ENCODE measurements at places on chromosomes 5 and 9.

DNA sequence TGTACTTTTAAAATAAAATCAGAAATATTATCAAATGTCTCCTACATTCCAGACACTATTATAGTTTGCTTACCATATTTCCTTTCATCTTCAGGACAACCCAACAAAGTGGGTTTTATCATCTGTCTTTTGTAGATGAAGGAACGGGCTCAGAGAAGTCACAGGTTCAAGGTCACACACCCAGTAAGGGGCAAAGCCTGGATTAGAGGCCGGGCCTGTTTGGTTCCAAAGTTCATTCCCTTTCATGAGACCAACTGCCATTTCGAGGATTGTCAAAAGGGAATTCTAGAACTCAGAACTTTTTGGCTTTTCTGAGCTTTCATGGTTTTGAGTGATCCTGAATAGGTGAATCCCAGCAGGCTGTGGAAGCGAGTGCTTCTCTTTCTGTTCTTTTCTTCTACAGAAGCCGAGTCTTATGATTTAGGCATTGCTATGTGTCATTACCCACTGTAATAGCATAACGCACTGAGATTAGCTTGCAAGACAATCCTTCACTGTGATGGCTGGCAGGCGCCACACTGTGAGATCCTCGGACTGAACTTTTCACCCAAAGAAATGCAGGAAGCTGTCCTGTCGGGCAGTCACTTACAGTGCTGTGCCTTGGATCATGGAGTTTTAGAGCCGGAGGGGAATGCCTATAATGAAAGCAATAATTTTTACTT lies 43.8 kb upstream of the ANKH start:
- H3K4me3 ChIP-seq, result no peak overlapping the region
- no peaks in the 10 kb centered on the region for H3K27me3 ChIP-seq
- peak overlapping the region; percentile 88 for H3K27ac ChIP-seq
- DNase-seq, result no peak
- peaks cover 2% of the 10 kb centered on the region for H3K36me3 ChIP-seq

DNA sequence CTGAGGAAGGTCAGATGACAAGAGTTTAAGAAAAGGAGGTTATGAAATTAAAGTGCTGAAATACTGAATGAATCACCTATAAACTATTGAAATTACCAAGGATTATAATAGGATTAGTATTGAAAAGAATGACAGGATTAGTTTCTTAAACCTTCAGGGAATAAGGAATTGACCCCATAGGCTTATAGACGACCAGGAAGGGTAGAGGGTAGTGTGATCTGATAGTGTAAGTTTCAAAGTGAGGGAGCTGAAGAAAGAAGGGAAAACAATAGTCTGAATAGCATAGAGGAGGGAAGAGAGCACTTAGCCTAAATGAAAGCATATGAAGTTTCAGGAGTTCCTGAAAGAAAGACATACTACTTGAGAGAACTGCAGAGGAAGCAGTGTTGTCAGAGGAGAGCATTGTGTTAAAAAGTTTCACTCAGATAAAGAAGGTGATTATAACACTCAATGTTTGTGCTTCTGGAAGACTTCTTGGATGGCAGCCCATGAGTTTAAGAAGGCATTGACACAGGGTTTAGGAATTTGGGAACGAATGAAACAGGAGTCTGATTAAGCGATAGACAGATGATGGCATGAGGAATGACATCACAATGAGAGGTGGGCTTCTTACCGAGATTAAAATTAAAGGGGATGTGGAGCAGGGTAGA lies 557.9 kb upstream of the GRAMD2B start:
- H3K27ac ChIP-seq, result no peak overlapping the region
- no peaks in the 10 kb centered on the region for H3K27me3 ChIP-seq
- peaks cover 9% of the 10 kb centered on the region for H3K4me1 ChIP-seq
- H3K4me3 ChIP-seq, result no peak overlapping the region
- H3K36me3 ChIP-seq, result no peaks in the 10 kb centered on the region

- H3K27me3 ChIP-seq, result no peaks in the 10 kb centered on the region
- no peak overlapping the region for H3K27ac ChIP-seq
- H3K4me3 ChIP-seq, result no peak overlapping the region
- peaks cover 15% of the 10 kb centered on the region for H3K4me1 ChIP-seq
- H3K36me3 ChIP-seq, result no peaks in the 10 kb centered on the region
- DNase-seq, result no peak
Measured at GRCh38 chr5:89036704-89037489, 153.9 kb upstream of the MEF2C start.

DNA sequence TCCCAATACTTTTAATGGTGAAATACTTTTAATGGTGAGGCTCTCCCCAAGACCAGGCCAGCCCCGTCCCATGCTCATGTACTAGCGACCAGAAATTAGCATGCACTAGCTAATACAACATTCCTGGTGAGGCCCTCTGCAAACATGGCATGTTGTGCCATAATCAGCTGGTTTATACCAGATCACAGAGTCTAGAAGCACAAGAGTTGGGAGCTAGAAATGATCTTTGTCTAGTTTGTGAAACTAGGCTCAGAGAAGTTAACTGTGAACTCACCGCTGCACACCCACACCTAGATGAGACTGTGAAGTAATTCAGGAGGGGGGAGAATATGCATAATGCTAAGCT lies 37.4 kb downstream of the MTMR12 start:
- H3K4me3 ChIP-seq, result no peak overlapping the region
- peaks cover 24% of the 10 kb centered on the region for H3K36me3 ChIP-seq
- no peak for DNase-seq
- no peaks in the 10 kb centered on the region for H3K27me3 ChIP-seq
- peak overlapping the region; percentile 54 for H3K27ac ChIP-seq
- peaks cover 21% of the 10 kb centered on the region for H3K4me1 ChIP-seq

DNA sequence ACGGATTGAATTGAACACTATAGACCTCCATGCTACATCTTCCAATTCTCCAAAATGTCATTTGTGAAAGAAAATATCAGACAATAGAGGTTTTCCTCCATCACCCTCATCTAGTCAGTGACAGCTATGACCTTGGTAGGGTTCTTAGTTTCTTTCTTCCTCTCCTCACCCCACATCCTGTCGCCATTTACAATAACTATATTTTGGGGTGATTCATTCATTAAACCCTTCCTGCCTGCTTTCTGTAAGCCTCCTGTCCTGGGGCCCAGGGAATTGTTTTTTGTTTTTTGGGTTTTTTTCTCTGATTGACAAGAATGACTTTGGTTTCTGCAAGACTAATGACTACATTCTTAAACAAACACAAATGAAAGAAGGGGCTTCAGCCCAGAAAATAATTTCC lies 82.6 kb downstream of the PRELID2 start:
- H3K36me3 ChIP-seq, result peaks cover 13% of the 10 kb centered on the region
- no peak overlapping the region for H3K4me3 ChIP-seq
- peak overlapping the region; percentile 26 for H3K27ac ChIP-seq

GRCh38 chr5:118371973-118372831 lies 616.1 kb downstream of the DTWD2 start:
- peak overlapping the region; percentile 51 for H3K27ac ChIP-seq
- H3K4me3 ChIP-seq, result no peak overlapping the region
- H3K36me3 ChIP-seq, result no peaks in the 10 kb centered on the region
- H3K4me1 ChIP-seq, result peaks cover 15% of the 10 kb centered on the region
- H3K27me3 ChIP-seq, result no peaks in the 10 kb centered on the region
- no peak for DNase-seq

GRCh38 chr9:127522727-127523126 lies 71.4 kb downstream of the LRSAM1 start:
- H3K27me3 ChIP-seq, result no peaks in the 10 kb centered on the region
- H3K4me1 ChIP-seq, result peaks cover 23% of the 10 kb centered on the region
- no peak for DNase-seq
- H3K4me3 ChIP-seq, result no peak overlapping the region

- no peaks in the 10 kb centered on the region for H3K36me3 ChIP-seq
- no peak for DNase-seq
- H3K4me1 ChIP-seq, result peaks cover 16% of the 10 kb centered on the region
- no peak overlapping the region for H3K4me3 ChIP-seq
- H3K27ac ChIP-seq, result no peak overlapping the region
Measured at GRCh38 chr5:68169903-68170302, 45.7 kb upstream of the PIK3R1 start.

DNA sequence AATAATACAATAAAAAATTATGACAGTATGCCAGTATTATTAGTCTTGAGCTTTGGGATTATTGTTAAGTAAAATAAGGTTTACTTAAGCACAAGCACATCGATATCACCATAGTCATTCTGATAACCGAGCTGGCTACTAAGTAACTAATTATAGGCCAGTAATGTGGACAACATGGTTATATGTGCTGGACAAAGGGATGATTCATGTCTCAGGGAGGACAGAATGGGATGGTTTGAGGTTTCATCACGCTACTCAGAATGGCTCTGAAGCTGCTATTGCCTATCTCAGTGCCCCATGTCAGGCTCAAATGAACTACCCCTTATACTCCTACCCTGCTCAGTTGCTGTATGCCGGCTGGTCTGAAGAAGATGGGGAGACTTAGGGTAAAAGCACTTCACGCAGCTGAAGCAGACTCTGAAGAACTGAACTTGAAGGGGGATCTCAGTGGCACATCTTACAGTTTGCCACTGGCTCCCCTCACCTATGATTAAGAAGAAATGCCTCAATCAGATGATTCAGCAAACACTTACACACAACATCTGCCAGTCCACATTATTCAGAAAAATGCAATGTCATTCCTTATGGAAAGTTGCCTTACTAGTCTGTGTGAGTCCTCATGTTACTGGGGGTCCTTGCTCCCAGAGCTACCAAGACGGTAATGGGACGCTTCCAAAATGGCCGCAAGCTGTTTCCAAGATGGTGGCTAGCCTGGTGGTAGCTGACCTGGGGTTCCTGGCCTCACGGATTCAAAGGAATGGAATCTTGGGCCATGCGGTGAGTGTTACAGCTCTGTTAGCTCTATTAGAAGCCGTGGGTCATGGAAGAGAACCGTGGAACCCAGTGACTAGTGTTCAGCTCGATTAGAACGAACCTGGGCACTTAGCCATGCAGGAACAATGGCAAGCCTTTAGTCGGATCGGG lies 1098.6 kb downstream of the TAF11L14 start:
- no peaks in the 10 kb centered on the region for H3K36me3 ChIP-seq
- H3K27me3 ChIP-seq, result no peaks in the 10 kb centered on the region
- no peak overlapping the region for H3K4me3 ChIP-seq
- no peak for DNase-seq
- peaks cover 6% of the 10 kb centered on the region for H3K4me1 ChIP-seq

DNA sequence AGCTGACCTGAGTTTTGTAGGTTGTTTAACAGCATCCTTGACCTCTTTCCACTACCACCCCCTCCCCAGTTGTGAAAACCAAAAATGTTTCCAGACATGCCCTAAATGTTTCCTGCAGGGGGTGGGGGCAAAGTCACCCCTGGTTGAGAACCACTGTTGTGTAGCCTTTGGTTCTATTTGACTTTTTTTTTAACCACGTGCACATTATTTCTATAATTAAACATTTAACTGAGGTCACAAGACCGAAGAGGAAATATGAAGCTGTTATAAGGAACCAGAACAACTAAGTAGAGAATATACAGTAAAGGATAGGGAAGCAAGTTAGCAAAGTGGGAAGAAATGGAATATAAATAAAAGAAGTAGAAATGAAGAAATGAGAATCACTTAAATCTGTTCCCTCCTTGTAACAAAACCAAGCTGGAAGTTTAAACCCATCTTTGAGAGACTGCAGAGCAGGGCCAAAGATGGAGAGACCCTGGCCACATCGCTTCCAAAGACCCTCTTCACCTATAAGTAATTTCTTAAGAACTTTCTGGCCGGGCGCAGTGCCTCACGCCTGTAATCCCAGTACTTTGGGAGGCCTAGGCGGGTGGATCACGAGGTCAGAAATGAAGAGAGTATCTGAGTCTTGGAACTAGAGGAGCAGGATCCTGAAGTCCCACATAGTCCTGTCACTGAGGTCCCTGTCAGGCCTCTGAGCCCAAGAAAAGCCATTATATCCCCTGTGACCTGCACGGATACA lies 14.4 kb downstream of the SIT1 start:
- no peak overlapping the region for H3K4me3 ChIP-seq
- H3K27me3 ChIP-seq, result peaks cover 2% of the 10 kb centered on the region
- no peak overlapping the region for H3K27ac ChIP-seq

DNA sequence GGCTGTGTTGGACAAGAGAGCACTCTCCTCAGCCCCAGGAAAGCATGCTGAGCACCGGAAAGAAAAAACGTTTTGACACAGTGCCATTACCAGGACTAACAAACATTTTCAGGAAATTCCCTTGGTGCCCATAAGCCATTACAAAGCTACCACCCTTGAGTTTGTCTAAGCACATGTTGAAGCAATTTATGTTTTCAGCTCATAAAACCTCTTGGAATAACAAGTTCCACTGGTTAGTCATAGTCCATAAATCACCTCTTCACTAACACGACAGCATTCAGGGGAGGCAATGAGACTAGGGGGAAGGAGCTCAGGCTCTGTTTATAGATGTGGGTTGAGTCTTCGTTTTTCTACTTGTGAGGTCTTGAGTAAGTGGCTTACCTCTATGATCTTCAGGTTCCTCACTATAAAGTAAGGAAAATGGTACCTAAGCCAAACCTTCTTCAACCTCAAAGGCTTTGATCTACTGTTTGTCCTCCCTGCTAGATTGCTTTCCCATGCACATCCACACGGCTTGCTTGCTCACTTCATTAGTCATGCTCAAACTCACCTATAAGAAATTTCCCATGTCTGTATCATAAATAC lies 65.4 kb downstream of the DRD1 start:
- peak overlapping the region; percentile 55 for H3K27ac ChIP-seq

- no peaks in the 10 kb centered on the region for H3K27me3 ChIP-seq
- H3K36me3 ChIP-seq, result no peaks in the 10 kb centered on the region
- no peak overlapping the region for H3K4me3 ChIP-seq
- peaks cover 14% of the 10 kb centered on the region for H3K4me1 ChIP-seq
Measured at GRCh38 chr9:2270565-2270964, 255.4 kb downstream of the SMARCA2 start.

DNA sequence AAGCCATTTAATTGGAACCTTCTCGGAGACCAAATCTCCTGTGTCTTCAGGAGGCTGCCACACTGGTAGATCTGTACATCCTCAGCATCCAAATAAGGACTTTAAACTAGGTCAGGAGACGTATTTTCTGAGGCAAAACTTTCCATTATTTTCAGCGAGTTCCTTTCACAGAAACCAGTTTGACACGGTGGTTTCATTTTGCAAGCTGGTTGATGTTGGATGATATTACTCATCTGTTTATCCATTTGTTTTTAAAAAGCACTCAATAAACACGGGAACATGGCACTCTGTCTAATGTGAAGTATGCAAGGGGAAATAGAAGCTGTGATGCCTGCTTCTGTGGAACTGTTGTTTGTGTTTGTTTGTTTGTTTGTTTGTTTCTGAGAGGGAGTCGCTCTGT lies 199.6 kb downstream of the ERCC6L2 start:
- DNase-seq, result no peak
- H3K27ac ChIP-seq, result no peak overlapping the region
- no peaks in the 10 kb centered on the region for H3K27me3 ChIP-seq
- no peaks in the 10 kb centered on the region for H3K36me3 ChIP-seq
- H3K4me1 ChIP-seq, result peaks cover 19% of the 10 kb centered on the region
- no peak overlapping the region for H3K4me3 ChIP-seq
